ENCODE measurements at places on chromosomes 6 and 20. TPM values are rescaled to one million over a fixed set of nuclear protein-coding genes. Genes with fewer than 3 reads are reported as not detected.

Gene UCKL1
- 47.6 TPM for total RNA-seq

- DNase-seq = no peak
Measured at GRCh38 chr6:170316071-170316470, 9.5 kb downstream of the FAM120B start.

Gene KIAA0408
- total RNA-seq = 12.8 TPM

GRCh38 chr20:37776049-37776448, 82.2 kb downstream of the CTNNBL1 start:
- DNase-seq = no peak

Gene SDCBP2
- total RNA-seq = 15.2 TPM

- DNase-seq = no peak
Measured at GRCh38 chr20:42097741-42098140, 479.6 kb upstream of the CHD6 start.

GRCh38 chr20:8505476-8506200, 373.6 kb downstream of the PLCB1 start:
- no peak for DNase-seq

DNA sequence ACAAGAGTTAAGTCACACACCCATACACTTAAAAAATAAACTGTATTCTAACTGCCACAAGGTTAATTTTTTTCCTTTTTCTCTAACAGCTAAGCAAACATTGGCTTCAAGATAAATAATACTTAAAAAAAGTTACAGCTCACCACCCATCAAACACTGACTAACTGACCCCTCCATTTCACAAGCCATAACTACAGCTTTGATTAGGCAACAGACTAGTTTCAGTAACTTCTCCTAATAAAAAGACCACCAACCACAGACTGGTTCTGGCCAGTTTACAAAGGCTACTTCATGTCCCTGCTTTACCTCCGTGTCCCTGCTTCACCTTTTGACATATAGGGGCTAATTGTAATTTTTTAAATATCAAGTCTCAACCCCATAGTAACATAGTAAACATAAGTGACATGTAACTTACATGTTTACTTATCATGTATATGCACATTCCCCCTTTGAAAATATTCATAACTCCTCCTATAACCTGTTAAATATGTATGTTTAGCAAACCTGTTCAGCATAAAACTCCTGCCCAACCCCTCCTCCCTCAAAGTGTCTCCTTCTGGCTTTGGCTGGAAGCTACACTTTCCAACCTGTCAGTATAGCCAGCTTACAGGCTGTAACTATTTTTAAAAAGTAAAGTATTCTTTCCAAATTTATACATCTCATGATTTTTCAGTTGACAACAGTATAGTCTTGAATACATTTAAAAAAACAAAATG, 15.1 kb upstream of the POM121L2 start:
- DNase-seq = no peak

Gene PNLDC1
- not detected for total RNA-seq

DNA sequence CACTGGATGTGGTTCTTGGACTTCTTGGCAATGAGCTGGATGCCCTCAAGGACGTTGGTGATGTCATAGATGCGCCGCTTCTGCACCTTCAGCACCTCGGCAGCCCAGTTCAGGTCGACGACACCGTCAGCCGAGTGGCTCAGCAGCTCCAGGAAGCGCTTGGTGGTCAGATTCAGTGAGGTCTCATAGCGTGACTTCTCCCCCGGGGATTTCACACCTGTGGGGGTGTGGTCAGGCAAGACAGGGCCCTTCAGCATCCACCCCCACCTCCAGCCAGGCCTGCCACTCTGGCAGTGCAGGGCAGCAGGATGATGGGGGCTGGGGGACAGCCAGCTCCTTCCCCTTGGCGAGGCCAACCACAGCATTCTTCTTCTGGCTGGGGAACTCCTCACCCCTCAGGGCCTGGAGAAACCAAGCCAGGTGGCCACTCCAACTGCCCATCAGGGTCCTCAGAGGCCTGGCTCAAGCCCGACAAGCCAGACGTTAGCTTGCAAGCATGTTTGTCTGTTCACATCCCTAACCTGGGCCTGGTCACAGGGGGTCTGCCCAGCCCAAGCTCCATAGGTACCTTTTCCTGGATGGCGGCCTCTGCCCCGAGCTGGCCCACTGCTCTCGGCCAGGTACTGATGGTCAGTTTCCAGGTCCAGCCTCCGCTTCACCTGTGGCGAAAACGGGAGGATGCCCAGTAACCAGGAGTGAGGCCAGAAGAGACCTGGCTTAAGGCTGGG, 5.7 kb upstream of the NECAB3 start:
- DNase-seq = no peak

- DNase-seq = no peak
Measured at GRCh38 chr6:47785182-47785581, 3.4 kb downstream of the OPN5 start.

Gene ZNF335
- 23.9 TPM for total RNA-seq

DNA sequence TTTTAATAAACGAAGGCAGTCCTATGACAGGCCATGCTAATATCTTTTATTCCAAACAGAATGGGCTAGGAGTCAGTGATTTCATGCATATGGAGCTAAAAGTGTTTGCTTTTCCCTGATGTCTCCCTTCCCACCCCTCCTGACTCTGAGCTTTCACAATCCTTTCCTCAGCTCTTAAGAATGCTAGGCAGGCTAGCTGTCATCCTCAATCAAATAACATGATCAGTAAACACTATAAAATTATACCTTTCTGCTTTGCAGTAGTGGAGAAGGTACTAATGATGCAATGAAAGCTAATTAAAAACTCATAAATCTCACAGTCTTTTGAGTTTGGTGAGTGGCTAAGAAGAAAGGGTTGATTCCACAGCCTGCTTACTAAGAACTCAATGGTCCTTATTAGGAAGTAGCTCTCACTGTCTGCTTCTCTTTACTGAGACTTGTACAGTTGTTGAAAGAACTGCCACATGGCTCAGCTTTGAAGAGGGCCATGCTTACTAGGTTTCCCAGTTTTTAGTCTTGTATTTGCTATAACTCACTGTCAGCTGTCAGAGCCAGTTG, 250.9 kb upstream of the JAG1 start:
- no peak for DNase-seq

DNA sequence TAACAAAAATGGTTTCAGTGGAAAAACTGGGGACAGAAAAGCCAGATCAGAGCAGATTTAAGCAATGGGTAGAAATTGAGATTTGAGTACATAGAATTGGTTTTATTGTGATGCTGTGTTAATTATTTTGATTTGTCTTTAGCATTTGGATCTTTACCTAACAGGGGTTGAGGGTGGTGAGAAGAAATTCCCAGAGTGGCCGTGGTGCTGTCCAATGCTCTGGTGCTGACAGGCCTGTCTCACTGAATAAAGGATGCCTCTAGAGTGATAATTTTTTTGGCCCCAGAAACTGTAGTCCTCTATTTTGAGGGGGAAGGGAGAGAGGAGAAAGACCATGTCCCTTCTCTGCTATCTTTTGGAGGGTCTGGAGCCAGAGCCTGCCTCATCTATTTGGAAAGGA, 79.1 kb downstream of the LYRM2 start:
- no peak for DNase-seq

DNA sequence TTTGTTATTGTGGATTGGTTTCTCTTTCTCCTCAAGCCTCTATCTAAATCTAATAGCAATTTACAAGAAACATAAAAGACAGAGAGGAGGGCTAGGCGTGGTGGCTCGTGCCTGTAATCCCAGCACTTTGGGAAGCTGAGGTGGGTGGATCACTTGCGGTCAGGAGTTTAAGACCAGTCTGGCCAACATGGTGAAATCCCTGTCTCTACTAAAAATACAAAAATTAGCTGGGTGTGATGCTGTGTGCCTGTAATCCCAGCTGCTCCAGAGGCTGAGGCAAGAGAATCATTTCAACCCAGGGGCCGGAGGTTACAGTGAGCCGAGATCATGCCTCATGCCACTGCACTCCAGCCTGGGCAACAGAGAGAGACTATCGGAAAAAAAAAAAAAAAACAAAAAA, 46.6 kb downstream of the SLC2A12 start:
- DNase-seq = no peak

- no peak for DNase-seq
Measured at GRCh38 chr6:39137245-39137644, 22.3 kb upstream of the SAYSD1 start.

GRCh38 chr20:57396212-57396983, 5.2 kb downstream of the RBM38 start:
- DNase-seq = no peak
